ENCODE measurements at places on chromosomes 1 and 21.

DNA sequence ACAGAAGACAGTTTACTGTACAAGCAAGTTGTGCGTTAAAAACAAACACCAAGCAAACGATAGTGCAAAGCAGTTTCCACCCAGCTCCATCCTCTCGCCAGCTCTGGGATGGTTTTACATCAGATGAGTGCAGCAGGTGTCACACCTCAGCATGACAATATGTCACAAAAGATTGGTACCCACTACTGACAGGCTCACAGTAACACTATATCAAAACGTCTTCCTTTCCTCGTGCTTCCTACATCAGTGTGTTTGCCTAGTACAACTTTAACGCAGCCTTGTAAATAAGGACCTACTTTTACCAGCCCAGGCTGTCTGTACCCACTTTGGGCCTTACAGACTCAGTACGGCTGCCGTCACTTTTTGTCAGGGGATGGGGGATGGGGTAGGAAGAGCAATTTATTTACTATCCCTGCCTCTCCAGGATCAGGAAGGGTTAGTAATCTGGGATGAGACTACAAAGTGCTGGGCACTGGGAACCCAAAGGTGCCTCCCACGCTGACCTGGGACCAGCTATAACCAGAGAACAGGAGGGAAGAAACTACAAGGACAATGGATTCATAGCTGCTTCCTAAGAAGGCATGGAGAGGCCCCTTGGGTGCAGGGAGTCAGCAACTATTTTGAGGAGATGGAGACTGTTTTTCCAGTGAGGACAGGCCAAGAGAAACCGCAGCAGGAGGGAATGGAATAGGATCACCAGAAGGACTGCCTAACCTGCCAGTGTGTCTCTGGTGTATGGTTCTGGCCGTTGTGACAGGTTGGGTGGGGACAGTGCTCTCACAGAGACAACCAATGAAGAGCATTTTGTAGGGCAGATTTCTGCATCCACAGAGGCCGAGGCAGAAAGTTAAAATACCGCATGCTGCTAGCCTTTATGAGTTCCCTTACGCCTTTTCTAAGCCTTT lies 30.2 kb downstream of the RUNX3 start:
- no peak for DNase-seq

GRCh38 chr1:53529555-53529954 lies 70.4 kb downstream of the DMRTB1 start:
- DNase-seq, result no peak

- DNase-seq, result peak; percentile 17
Observed at GRCh38 chr1:230713915-230714764, at the start of gene AGT. AGT (minus strand) TSS chr1:230714122; CDS start chr1:230710823, 3,299 bp downstream.

DNA sequence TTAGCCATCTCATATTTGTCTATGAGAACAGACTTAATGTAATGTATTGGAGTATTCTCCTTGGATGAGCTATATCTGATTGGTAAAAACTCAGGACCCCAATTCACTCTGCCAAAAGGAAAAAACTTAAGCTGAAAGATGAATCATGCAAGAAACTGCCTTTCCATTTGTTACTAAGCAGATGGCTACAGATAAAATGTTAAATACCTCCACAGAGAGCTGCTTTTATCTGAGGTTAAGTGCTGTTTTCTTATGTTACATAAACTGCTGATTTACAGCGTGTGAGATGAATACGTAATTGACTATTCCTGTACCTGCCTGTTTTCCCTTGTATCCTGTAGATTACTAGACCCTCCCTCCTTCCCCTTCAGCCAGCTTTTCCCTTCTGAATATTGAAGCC lies 49.3 kb downstream of the CLCA4 start:
- no peak for DNase-seq

- DNase-seq, result no peak
Observed at GRCh38 chr1:245486775-245487470, 332.1 kb downstream of the KIF26B start.

DNA sequence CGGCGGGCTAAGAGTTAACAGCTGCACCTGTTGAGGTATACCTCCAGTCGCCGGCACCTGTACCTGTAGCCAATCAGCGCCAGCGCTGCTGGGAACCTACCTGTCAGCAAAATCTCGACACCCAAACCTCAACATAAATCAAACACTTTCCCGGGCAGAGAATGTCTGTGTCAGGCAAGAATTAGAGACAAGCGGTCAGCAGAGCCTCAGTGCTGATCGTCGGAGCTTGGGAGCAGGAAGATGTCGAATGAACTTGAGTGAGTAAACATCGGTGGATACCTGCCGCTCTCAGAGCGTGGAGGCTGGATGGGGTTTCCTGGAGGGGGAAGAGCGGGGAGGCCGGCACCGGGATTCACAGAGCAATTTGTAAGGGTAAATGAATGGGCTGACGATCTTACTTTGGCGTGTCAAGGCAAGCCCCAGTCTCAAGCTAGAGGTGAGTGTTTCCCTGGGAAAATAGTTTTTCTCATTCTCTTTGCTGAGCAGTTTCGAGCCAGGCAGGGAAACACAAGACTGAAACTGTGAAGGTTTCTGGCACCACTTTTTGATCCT lies at the start of gene GRHL3:
GRHL3 (plus strand) TSS at position 46 of the 552 bp plus-strand sequence; CDS start at position 241, 195 bp downstream.
- DNase-seq, result no peak

- no peak for DNase-seq
Observed at GRCh38 chr1:54721719-54722118, 6.1 kb downstream of the TTC4 start.

DNA sequence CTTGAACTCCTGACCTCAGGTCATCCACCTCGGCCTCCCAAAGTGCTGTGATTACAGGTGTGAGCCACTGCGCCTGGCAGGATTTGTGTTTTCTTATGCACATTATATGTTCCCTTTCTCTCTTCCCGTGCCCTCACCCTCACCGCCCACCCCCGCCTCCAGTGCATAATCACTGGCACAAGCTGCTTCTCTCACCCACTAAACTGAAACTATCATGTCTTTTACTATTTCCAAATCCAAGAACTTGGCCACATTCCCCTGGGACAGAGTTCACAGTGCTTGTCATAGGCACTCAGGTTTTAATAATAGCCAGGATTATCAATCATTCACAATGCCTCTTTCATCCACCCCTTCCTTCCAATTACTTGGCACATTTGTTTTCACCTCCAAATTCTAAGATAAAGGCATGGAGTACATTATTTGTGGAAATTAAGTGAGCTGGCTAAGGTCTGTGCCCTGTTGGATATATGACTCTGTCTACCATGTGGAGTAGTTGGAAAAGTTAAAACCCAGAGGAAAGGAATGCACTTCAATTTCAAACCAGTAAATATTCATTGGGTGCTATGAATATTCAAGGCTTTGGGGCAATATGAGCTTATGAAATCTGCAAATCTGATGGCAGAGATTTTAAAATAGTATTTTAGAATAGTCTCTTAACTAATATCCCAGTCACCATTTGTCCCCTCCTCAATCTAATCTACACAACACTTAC lies 17.6 kb upstream of the MAPKAPK2 start:
- DNase-seq, result no peak

GRCh38 chr1:80639777-80640533 lies 1160.8 kb upstream of the ADGRL2 start:
- no peak for DNase-seq

GRCh38 chr1:156703336-156703735 lies 2.0 kb downstream of the CRABP2 start:
- DNase-seq, result no peak

GRCh38 chr1:218433744-218434143 lies 88.6 kb downstream of the TGFB2 start:
- no peak for DNase-seq

GRCh38 chr1:170096806-170097340 lies 22.4 kb upstream of the KIFAP3 start:
- DNase-seq, result no peak

DNA sequence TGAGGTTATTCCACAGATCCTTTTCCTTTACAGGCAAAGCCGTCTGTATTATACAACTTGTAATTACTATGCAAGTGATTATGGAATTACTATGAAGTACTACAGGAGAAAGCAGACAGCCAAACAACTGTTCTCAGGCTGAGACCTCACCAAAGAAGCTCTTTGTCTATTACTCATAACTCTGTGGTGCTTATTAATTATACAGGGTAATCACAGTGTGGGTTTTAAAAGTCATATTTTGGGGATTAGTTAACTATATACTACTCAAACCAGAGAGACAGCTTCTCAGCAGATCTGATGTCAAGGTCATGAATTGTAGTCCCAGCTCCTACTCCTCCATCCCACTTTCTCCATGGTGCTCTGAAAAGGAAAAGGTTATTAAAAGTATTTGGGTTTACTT lies 49.6 kb downstream of the CTTNBP2NL start:
- no peak for DNase-seq

GRCh38 chr1:227778401-227778947 lies 37.0 kb upstream of the PRSS38 start:
- DNase-seq, result no peak

DNA sequence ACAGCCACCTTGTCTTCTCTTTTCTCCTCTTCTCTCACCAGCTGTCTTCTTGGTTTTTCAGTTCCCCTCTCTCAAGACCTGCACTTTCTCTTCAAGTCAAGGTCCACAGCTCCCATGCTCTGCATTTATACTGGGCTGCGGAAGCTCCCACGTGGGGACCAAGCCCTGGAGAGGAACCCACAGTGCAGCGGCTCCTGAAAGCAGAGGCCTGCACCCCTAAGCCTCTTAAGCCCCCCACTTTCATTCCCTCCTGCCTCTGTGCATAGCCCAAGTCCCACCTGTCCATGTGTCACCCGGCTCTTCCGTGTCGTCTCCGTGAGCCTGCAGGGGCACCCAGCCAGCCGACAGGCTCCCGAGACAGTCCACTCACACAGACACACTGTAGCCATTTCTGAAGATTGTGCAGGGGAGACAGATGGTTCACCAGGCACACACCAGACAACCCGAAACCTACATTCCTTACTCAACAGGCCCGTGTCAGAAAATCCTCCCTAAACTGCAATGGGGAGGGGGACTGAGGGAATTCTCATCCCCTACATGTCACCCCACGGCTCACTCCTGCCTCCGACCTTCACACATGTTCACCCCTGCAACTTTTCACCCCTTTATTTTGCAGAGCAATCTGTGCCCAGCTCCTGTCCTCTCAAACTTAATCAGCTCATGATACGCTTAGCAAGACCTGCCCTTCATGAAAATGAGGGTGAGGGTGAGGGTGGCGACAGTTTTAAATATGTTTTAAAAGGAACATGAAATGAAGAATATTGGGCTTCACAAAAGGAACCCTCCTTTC lies 6.3 kb downstream of the MX2 start:
- no peak for DNase-seq

GRCh38 chr1:56566061-56566744 lies 13.2 kb downstream of the PLPP3 start:
- DNase-seq, result no peak

DNA sequence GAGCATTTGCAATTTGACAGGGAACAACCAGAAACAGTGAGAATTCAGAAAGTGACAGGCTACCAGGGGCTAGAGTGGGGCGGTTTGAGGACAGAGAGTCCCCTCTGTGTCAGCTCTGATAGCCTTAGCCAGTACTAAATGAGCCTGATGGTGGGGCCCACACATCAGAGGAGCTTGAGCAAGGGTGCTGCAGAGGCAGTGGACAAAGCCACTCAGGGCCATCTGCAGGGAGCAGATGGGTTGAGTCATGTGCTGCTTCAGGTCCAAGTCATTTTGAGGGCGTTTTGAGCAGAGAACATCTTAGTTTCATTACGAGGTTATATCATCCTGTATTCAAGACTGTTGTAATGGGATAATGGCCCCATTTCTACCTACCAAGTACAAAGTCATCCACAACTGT lies 7.7 kb downstream of the LRRC52 start:
- no peak for DNase-seq

- DNase-seq, result no peak
Observed at GRCh38 chr21:32183396-32183795, 95.5 kb downstream of the MIS18A start.

Measured in HS-27A (cell line).